ENCODE measurements at places on chromosomes 4 and X.

GRCh38 chr4:19944251-19944650 lies 307.5 kb upstream of the SLIT2 start:
- DNase-seq, result no peak

DNA sequence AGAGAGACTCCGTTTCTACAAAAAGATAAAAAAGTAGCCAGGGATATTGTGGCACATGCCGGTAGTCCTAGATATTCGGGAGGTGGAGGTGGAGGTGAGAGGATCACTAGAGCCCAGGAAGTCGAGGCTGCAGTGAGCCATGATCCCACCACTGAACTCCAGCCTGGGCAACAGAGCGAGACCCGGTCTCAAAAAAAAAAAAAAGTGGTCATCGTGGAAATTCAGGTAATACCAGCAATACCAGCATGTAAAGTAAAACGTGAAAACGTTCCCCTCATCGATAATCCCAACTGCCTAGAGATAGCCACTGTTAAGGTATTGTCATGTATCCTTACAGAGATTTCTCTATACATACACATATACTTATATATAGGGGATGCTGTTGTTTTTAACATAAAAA lies 1.5 kb downstream of the MAGT1 start:
- no peak for DNase-seq

- no peak for DNase-seq
Measured at GRCh38 chr4:143248827-143249226, 64.1 kb downstream of the USP38 start.

DNA sequence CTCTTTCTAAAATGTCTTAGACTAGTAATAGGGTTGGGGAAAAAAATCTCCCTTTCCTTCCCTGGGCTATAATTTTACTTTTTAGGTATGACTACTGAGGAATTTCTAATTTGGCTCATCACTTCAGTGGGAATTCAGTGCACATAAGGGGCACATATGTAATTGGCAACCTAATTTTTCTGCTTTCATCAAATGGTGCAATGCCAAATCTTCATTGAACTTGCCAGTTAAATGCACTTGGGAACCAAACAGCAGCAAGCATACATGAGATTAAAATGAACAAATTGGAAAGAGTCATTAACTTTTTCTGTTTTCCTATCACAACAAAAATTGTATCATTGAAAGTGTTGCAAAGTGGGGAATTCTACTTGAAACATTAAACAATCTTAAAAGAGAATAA lies 2.9 kb upstream of the CCSER1 start:
- no peak for DNase-seq

DNA sequence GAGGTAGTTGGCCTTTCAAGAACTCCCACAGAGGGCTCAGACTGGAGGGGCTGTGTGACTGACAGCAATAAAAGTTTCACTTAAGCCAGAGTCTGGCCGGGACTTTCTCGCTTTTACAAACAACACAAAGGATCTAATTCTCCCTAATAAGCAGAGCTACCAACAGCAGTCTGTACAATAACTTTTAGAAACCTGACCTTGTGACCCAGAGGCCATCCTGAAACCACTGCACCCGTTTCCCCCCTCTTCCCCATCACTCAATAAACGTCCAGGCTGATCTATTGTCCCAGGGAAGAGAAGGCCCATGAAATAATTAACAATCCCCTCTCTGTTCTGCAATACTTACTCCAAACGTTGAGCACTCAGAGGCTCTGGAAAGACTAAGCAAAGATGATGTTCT lies 442.4 kb downstream of the ZIC3 start:
- no peak for DNase-seq

GRCh38 chr4:99947190-99947578 lies 766 bp upstream of the DNAJB14 start:
- no peak for DNase-seq

GRCh38 chr4:5758741-5759140 lies 47.7 kb downstream of the EVC start:
- DNase-seq, result peak; percentile 73

DNA sequence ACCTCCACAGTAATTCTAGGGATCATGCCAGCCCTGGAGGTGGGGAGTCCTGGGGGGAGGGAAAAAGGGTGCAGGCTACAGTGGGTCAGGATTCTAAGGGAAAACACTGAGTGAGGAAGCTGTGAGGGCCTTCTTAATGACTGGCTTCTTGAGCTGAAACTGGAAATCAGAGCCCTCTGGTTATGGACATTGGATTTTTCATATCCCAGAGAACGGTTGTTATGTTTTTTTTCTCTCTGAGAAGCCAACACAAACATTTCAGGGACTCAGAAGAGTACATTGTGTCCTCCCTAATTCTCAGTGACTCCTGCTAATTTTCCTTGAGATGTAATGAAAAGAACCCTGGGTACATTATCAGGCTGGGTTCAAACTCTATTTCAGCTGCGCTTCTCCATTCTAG lies 162.4 kb upstream of the PRDX4 start:
- no peak for DNase-seq

GRCh38 chrX:13346646-13347045 lies 26.8 kb upstream of the ATXN3L start:
- no peak for DNase-seq

GRCh38 chrX:107780525-107780924 lies 3.0 kb downstream of the NCBP2L start:
- DNase-seq, result no peak

DNA sequence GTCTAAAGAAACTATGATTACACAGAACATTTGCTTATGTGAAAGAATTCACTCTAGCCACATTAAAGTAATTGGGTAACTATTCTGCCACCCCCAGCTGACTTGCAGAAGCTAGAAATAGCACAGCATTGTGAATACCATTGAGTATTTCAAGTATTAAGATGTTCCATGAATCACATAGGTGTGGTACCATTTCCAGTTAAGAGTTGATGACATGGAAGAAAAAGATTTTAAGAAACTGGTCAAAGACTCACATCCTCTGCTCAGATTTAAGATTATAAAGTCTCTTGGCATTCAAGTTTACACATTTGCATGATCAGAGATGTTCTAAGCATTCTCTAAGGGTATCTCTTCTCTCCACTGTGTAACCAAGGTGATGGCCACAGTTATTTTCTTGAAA lies 287.5 kb downstream of the CAMK2D start:
- no peak for DNase-seq

DNA sequence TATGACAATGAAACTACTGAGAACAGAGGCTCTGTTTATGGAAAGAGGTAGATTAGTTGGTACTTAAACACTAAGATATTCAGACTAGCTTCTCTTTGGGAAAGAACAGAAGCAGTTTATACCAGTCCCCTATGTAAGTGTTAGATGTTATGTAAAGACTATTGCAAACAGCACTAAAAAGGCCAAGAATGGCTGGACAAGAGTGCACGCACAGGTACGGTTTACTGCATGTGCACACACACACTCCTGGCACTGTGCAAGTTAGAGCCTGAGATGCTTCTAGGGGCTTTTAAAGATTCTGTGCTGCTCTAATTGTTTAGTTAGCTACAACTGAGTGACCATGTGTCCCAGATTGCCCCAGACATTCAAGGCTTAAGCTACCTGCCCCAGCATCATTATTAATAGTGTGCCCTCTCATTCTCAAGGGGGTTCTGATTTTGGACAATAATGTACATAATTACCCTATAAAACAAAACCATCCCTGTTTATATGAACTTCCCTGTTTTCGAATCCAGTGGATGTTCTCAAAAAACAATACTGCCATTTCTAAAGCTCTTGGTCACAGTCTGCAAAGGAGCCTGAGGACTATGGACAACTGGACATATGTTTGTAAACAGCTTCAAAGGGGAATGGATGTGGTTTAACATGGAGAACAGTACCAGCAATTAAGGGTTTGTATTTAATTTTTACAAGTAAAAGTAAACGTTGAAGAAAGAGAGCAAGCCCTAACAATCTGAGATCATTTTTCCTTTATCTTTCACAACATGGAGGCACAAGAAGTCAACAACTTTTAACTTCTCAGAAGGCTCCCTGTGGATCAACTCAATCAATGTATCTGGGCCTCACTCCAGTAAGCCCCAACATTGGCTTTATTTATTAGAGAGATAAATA lies 2.0 kb downstream of the SETD7 start:
- no peak for DNase-seq

DNA sequence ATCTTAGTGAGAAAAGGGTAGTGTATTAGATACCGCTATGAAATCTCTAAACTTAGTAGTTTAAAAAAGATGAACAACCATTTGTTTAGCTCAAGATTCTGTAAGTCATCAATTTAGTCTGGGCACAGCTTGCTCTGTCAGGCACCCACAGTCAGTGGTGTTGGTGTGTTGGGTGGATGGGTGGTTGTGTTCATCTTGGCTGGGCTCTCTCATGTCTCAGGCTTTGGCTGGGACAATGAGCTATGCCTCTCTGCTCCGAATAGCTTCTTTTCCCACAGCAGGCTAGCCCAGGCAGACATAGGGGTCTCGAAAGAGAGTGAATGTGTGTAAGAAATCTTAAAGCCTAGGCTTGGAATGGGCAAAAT lies 127.0 kb upstream of the GATB start:
- no peak for DNase-seq

- DNase-seq, result peak; percentile 13
Measured at GRCh38 chrX:113919387-113919786, 664.5 kb upstream of the HTR2C start.

GRCh38 chrX:149715468-149715867 lies 3.6 kb downstream of the MAGEA11 start:
- peak; percentile 21 for DNase-seq

DNA sequence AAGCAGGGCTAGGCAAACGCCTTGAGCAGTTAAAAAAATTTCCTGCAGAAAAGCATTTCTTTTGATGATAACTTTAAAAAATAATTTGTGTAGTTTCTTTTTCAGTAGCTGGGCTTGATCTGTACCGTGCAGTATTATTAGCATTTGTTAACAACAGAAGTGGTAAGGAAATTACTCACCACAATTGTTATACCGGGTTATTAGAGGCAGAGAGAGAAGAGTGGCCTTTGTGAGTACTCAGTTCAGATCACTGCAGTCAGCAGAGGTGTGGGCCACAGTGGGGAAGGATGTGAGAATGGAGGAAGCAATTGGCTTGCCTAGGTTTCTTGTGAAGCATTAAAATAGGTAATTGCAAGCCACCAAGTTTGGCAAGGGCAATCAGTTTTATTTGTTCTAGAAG lies 14.3 kb upstream of the IL21 start:
- peak; percentile 69 for DNase-seq

GRCh38 chr4:187128976-187129375 lies 405.3 kb upstream of the FAT1 start:
- no peak for DNase-seq

GRCh38 chr4:600850-601515 lies 24.4 kb upstream of the PDE6B start:
- no peak for DNase-seq

DNA sequence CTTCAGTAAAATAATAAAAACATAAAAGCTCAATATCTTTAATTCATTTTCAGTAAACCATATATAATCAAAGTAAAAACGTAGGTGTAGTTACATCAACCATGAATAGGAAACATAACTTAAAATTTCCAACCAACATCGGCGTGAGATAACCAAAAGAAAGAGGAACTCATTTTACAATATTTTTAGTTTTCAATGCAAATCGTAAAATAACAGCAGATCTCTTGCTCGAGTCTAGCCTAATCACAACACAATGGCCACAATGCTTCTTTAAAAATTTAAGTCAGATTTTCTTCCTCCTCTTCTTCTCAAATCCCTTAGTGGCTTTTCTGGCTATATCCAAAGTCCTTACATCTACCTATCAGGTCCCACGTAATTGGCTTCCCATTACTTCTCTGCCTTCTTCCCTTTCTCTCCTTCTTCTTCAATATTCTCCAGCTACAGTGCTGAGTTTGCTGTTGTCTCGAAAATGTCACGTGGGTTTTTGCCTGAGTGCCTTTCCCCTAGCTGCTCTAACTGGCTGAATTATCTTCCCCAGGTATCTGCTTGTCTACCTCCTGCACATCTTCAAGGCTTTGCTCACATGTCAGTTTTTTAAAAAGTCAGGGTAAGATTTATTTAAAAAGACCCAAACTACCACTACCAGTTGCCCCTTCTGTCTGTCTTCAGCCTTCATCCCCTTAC lies 90.9 kb upstream of the BANK1 start:
- DNase-seq, result no peak

- no peak for DNase-seq
Measured at GRCh38 chr4:76696109-76696508, 201.8 kb downstream of the SOWAHB start.

DNA sequence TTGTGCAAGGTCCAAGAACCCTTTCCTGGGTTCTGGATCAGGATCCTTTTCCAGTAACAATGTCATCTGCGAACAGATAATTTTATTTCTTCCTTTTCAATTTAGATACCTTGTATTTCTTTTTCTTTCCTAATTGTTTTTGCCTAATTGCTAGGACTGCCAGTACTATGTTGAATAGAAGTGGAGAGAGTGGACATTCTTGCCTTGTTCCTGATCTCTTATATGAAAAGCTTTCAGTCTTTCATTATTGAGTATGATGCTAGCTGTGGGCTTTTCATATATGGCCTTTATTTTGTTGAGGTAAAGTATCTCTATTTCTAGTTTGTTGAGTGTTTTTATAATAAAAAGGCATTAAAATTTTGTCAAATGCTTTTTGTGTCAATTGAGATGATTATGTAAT lies 42.2 kb upstream of the SPP1 start:
- DNase-seq, result no peak

- DNase-seq, result peak; percentile 40
Measured at GRCh38 chr4:163554870-163555465, 60.5 kb downstream of the TMA16 start.

- no peak for DNase-seq
Measured at GRCh38 chrX:137052643-137053235, 18.9 kb upstream of the GPR101 start.

GRCh38 chr4:17194586-17194985 lies 296.1 kb upstream of the LDB2 start:
- no peak for DNase-seq

DNA sequence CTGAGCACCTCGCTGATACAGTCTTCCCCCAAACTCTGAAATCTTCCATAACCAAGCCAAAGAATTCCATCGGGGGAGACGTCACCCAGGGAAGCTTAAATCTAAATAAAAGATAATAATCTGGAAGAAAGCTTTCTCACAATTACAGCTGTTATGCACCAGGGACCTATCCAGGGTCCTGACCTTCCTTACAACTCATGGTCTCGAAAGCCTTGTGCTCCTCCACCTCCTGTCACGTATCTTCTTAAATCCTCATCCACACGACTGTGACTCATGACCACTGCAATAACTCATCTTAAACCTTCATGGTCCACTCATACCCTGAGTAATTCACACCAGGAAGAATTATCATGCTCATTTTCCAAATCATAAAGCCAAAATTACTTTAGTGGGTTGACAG lies 166.8 kb upstream of the FRG1 start:
- DNase-seq, result no peak

- no peak for DNase-seq
Measured at GRCh38 chrX:10477525-10477924, 142.9 kb downstream of the MID1 start.

GRCh38 chr4:86523333-86523732 lies 70.8 kb upstream of the PTPN13 start:
- no peak for DNase-seq

GRCh38 chrX:4809571-4809970 lies 1096.1 kb upstream of the PRKX start:
- DNase-seq, result no peak
